ENCODE measurements at places on chromosomes 6 and 20. TPM values are rescaled to one million over a fixed set of nuclear protein-coding genes. Genes with fewer than 3 reads are reported as not detected.

Gene LAMA4
- 101 TPM for polyA plus RNA-seq

Gene SLC2A10
- 12.0 TPM for polyA plus RNA-seq

Gene NOP56
- 79.9 TPM for polyA plus RNA-seq

Gene MYB
- 0.18 TPM for polyA plus RNA-seq

Gene ATG5
- polyA plus RNA-seq, result 24.0 TPM

Gene PBOV1
- not detected for polyA plus RNA-seq

Gene ZNF165
- polyA plus RNA-seq, result 0.90 TPM

Gene CABLES2
- 5.7 TPM for polyA plus RNA-seq

Gene BPIFA1
- not detected for polyA plus RNA-seq

Gene CYB5R4
- 13.4 TPM for polyA plus RNA-seq

Gene CYP21A2
- 2.3 TPM for polyA plus RNA-seq

Gene SASH1
- polyA plus RNA-seq, result 19.9 TPM

Gene TSHZ2
- 6.5 TPM for polyA plus RNA-seq

Gene FAM162B
- 16.1 TPM for polyA plus RNA-seq

Gene CST2
- not detected for polyA plus RNA-seq

Gene GPLD1
- 1.6 TPM for polyA plus RNA-seq

Gene HAO1
- polyA plus RNA-seq, result 0.10 TPM

Gene OPN5
- not detected for polyA plus RNA-seq

Gene ADGRF4
- polyA plus RNA-seq, result 1.2 TPM

Gene SLC35D3
- 0.09 TPM for polyA plus RNA-seq

Gene WTAP
- polyA plus RNA-seq, result 73.5 TPM

Gene RGS17
- 0.68 TPM for polyA plus RNA-seq

Gene TRIM15
- polyA plus RNA-seq, result not detected

Gene COL9A3
- polyA plus RNA-seq, result 9.8 TPM

Gene OR2H1
- polyA plus RNA-seq, result not detected

Gene TRIM31
- 9.6 TPM for polyA plus RNA-seq

Gene HLA-DQB1
- polyA plus RNA-seq, result 36.1 TPM
